Stimulated activated CD8-positive, alpha-beta memory T cell treated with anti-CD3 and anti-CD28 coated beads, Interleukin-4, amount 100 ng/mL, for 1 hour (primary cell): ENCODE measurements at places on chromosomes 5 and 9.

DNA sequence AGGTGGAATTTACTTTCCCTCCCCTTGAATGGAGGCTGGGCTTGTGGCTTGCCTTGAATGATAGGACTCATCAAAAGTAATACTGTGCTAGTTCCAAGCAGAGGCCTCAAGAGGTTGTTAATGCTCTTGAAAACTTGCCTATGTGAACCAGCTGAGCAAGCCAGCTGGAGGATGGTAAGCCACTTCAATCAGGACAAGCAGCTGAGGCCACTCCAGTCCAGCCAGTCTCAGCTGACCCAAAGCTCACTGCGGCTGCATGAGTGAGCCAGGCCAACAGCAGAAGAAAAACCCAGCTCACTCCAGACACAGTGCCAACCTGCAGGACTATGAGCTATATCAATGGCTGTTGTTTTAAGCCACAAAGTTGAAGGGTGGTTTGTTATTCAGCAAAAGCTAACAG, 182.8 kb downstream of the MCTP1 start:
- DNase-seq = no peak

GRCh38 chr5:23007236-23007635, 154.1 kb upstream of the CDH12 start:
- no peak for DNase-seq

GRCh38 chr9:127561491-127562278, 50.4 kb upstream of the STXBP1 start:
- no peak for DNase-seq

DNA sequence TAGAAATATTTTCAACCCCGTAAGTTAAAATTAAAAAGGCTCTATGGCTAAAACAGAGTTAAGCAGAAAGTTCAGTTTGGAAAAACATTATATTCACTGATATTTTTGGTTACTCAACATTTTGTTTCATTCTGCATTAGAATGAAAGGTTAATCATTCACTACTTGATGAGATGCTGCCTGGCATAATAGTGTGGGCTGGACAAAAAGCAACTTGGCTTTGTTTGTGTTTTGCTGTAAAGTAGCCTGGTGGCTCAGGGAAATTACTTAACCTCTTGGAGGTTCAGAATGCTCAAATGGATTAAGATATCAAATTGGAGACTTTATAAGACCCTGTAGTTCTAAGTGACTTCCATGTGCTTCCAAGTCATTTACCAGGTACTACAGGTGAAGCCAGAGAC, 367.4 kb upstream of the TRPC7 start:
- DNase-seq = no peak

GRCh38 chr9:107484117-107484723, 5.3 kb downstream of the KLF4 start:
- no peak for DNase-seq
